ENCODE measurements at places on chromosomes 12 and 14.

GRCh38 chr14:67955261-67955660 is 135.7 kb downstream of the RAD51B start:
- DNase-seq = no peak

DNA sequence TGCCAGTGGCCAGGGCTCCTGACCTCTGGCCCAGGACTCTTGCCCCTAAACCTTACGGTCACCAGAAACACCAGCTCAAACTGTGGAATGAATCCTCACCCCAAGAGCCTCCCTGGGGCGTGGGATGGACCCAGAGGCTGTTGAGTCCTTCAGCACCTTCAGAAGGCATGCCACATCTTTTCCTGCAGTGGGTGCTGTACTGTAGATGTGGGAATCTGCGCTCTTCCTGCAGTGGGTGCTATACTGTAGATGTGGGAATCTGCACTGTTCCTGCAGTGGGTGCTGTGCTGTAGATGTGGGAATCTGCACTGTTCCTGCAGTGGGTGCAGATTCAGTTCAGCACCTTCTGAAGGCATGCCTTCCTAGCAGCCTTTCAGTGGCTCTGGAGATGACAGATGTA is 1.2 kb downstream of the KRT82 start:
- DNase-seq = no peak

- DNase-seq = no peak
Observed at GRCh38 chr12:121279071-121279375, 17.5 kb downstream of the CAMKK2 start.

DNA sequence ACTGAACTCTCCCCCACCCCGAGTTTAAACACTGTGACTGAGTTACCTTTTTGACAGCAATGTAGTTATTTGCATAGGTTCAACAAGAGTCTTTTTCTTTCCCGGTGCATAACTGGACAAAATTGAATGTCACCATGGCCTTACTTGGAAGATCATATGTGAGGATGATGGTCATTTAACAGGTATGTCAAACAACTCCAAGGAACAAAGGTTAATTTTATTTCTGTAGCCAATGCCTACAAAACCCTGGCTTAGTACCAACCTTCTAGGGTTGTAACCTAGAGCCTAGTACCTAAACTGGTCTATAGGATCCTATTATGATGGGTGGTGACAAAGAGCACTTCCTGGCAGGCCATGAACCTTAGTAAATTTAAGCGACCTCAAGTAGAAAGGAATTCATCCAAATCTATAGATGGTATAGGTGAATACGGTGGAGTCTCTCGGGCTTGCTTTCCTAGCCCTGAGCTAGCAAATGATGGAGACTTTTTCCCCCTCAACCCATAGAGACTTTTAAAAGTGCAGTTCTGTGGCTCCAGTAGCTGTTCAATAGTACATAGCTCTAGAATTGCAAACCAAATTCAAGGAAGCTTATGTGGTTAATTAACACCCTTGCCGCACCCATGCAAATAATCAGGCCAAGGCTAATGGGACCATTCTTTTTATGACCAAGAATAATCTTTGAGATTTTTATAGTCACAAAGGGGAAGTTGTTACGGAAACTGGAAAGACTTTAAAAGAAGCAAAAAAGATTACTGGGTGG is 89.0 kb downstream of the SLC38A1 start:
- no peak for DNase-seq

GRCh38 chr14:52951681-52952554 is 1.1 kb upstream of the FERMT2 start:
- peak; percentile 50 for DNase-seq

GRCh38 chr12:14956024-14956891 is 5.1 kb downstream of the ARHGDIB start:
- peak; percentile 13 for DNase-seq

DNA sequence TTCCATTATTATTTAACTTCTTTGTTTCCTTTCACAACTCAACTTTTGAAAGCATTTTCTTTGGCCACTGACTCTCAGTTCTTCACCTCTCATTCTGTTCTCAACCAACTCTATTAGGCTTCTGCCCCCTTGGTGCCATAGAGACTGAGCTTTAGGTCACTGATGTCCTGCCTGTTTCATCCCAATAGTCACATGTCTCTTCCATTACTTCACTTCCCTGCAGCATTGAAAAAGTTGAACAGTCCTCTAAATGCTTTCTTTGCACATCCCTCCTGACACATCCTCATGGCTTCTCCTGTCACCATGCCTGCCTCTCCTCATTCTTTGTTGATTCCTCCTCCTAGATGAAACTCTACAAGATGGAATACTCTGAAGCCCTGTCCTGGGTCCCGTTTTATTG is 2.7 kb downstream of the CLEC12A start:
- no peak for DNase-seq

DNA sequence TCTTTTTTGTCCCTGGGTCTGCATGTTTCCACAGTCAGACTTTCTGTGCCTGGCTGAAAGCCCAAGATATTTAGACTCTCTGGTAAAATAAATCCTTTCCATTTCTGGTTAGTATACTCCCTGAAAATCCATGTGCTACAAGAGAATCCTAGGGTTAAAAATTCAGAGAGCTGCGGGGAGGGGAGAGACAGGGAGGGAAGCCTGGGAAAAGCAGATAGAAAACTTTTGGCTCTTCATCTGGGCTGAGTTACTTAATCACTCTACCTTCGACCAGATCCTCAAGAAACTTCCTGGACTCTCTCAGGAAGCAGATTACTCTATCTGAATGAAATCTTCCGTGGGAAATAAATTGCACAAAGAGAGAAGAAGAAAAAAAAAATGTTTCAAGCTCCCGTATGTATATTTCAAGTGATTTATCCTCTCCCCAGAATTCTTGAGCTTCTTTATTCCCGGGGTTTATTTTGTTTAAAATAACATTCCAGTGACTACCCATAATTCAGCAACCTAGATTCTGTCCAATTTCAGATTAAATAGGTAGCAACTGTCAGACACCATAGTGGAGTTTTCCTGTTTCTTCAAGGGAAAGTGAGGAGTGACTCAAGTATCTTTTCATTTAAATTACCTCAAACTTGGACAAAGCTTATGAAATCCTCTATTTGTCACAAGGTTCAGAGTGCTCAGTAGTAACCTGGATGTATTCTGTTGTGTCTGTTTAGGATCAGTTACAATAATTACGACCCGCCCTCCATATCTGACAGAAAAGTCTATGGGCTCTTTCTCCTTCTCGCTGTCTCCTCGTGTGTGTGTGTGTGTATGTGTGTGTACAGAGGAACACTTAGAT is 163.7 kb downstream of the MYRFL start:
- DNase-seq = no peak

DNA sequence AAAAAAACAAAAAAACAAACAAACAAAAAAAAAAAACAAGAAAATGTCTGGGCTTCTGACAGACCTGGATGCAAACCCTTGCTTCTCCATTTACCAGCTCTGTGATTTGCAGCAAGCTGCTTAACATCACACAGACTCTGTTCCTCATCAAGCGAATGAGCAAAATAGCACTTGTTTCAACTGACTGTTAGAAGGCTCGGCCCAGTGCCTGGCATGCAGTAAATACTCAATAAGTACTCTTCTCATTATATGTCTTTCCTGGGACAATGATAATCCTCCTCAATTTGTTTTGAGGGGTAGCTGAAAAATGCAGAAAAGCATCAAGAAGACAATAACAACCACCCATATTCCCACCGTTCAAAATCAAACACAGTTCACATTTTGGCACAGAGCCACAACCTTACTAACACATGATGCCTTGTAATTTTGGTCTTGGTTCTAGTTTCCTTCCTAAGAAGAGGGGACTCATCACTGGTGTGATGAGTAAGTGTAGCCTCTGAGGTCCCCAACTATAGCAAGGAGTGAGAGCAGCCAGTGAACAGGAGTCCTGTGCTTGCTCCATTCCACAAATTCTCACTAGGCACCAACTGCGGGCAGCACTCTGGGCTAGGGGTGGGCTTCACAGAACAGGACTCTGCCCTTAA is 60.4 kb downstream of the TTC7B start:
- no peak for DNase-seq

- DNase-seq = no peak
Observed at GRCh38 chr12:1515428-1515827, 79.0 kb downstream of the FBXL14 start.

DNA sequence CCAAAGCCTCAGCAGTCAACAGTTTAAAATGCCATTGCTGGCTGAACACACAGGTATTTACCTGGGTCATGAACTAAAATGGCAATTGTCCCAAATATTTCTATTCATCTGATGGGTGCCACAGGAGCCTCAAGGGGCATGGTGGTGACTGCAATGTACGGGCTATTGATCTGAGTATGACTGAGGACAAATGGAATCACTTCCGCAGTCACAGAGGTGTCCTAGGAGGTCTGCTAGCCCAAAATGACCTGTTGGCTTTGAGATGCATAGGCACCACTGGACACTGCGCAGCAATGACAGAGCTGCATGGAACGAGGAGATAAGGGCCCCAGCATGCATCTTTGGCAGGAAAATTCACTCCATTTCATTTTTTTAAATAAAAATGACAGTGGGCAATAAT is 474.1 kb upstream of the SOX5 start:
- DNase-seq = no peak
